ENCODE measurements at places on chromosomes 1 and 21.

DNA sequence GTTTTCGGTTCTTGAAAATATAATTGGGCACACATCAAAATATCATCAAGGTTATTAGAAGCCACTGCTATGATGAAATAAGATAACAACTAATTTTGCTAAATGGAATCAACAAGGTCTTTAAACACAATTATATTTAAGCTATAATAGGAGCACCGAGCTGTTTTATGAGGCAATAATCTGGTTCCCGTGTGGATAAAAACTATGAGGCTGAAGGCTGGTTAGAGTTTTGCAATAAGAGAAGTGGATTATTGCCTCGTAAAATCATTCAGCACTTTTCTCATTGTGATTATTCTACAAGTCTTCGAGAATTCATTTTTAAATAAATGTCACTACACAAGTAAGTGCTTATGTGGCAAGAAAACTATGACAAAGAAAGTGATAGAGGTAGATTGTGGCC is 975.7 kb upstream of the ADGRL2 start:
- DNase-seq, result no peak

GRCh38 chr1:202192770-202193613 is 607 bp upstream of the LGR6 start:
- peak; percentile 87 for DNase-seq

DNA sequence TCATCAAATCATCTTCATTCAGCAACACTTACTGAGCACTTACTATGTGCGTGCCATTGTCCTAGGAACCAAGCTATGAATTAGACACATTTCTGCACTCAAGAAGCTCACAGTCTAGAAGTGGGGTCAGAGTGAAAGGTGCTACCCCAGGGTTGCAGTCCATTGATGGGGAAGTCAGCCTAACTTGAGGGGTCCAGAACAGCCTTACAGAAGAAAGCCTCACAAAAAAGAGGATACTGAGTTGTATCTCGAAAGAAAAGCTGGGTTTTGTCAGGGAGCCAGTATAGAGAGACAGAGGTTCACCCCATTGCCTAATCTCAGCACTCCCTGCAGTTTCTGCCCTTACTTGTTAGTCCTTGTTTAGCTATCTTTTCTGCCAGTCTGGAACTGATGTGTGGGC is 153.1 kb upstream of the JUN start:
- DNase-seq, result no peak

DNA sequence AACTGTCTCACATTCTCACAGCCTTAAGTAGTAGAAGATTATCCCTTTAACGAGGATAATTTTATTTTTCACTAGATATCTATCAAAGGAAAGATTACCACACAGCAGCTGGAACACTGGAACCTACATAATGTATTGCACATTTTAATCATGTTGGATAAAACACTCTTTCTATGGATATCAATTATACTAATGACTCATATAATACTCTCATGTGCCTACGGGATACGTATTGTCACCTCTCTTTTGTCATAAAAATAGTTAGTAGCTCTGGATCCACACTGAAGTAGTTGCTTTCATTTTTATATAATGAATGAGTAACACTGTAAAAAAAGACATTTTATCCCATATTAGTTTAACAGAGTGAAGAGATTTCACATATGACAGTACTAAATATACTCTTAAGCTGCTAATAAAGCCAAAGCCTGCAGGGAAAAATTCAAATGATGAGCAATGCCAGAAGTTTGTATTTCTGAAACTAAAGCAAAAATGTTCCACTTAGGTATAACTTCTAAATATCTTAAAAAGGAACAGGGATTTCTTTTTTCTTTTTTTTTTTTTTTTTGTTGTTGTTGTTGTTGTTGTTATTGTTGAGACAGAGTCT is 408.7 kb upstream of the PKN2 start:
- DNase-seq, result no peak

GRCh38 chr21:31558189-31558961 is 101.1 kb upstream of the SOD1 start:
- no peak for DNase-seq

DNA sequence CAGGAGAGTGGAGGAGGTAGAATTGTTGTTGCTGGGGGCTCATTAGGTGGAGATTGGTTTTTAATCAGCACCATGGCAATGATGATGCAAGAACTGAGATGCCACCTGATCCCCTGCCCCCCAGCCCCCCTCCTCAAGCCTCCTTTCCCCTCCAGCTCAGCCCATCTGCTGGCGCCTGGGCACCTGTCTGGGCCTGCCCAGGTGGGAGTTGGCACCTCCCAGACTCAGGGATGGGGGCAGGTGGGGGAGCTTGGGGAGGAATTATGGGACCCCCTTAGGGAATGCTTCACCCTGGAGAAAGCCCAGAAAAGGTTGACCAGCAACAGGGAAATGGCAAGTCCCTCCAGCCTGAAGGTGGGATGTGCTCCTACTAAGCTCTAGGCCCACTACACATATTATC is 1.5 kb upstream of the NHLH1 start:
- no peak for DNase-seq
